ENCODE measurements at places on chromosomes 5 and 9.

DNA sequence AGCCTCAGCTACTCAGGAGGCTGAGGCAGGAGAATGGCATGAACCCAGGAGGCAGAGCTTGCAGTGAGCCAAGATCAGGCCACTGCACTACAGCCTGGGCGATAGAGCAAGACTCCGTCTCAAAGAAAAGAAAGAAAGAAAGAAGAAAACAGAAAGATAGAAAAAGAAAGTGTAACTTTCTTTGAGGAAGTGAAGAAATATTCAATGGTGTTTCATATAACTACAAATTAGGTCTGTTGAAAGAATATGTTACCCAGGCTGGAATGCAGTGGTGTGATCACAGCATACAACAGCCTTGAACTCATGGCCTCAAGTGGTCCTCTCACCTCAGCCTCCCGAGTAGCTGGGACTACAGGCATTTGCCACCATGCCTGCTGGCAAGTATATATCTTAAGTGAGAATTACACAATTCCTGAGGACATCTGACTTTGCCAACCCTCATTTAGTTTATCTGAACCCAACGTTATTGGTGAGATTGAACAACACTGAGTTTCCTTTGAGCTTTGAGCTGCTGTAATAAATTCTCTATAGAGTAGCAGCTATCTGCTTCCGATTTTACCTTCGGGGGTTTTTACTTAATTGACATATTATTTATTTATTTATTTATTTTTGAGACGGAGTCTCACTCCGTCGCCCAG is 2.0 kb upstream of the FAF2 start:
- no peak for DNase-seq

DNA sequence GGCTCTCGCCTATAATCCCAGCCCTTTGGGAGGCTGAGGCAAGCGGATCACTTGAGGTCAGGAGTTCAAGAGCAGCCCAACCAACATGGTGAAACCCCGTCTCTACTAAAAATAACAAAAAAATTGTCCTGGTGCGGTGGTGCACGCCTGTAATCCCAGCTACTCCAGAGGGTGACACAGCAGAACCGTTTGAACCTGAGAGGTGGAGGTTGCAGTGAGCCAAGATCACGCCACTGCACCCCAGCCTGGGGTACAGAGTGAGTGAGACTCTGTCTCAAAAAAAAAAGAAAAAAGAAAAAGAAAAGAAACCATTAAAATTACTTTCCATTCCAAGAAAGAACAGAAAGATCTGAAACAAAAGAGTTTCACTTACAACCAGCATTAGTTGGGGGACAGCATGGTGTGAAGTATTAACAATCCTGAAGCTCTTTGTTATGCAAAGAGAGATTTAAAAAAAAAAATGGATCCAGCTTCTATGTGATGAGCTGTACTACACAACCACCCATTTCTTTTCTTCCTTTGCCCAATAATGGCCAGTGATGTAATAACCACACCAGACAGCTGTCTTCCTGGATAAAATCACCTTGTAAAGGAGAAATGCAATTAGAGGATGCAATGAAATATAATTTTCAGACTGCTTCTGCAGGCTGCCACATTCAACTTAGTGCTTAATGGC is 76.9 kb downstream of the MED27 start:
- no peak for DNase-seq

GRCh38 chr9:105421154-105421553 is 26.7 kb upstream of the FSD1L start:
- DNase-seq: no peak

GRCh38 chr5:139470821-139471300 is at the start of gene SMIM33:
Gene SMIM33 (plus strand): TSS chr5:139471004. CDS start chr5:139471122, 118 bp downstream.
- no peak for DNase-seq

DNA sequence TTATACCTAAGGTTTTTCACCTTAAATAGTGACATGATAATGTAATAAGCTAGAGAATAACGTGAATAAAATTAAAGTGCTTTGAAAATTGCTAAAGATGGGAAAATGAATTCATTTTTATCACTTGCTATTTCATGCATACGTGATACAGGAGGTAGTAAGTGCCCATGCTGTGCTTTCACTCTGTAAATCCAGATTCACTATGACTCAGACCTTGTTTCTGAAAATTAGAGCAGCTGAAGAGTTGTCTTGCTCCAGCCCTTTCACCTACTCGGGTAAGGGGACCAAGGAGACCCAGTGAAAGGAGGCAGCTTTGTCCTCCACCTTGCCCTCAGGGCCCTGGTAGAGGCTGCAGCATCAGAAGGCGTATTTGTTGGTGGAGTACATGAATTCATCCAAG is 87.9 kb downstream of the ANKH start:
- DNase-seq: no peak

- no peak for DNase-seq
Observed at GRCh38 chr9:113293285-113293878, 9.8 kb downstream of the RNF183 start.

Measured in activated T-cell treated with anti-CD3 and anti-CD28 coated beads for 24 hours (primary cell).